ELF-1 (cell line): ENCODE measurements at places on chromosomes 5 and 9.
A peak's percentile ranks its signal among the peaks of the same experiment; 100 is the strongest.

DNA sequence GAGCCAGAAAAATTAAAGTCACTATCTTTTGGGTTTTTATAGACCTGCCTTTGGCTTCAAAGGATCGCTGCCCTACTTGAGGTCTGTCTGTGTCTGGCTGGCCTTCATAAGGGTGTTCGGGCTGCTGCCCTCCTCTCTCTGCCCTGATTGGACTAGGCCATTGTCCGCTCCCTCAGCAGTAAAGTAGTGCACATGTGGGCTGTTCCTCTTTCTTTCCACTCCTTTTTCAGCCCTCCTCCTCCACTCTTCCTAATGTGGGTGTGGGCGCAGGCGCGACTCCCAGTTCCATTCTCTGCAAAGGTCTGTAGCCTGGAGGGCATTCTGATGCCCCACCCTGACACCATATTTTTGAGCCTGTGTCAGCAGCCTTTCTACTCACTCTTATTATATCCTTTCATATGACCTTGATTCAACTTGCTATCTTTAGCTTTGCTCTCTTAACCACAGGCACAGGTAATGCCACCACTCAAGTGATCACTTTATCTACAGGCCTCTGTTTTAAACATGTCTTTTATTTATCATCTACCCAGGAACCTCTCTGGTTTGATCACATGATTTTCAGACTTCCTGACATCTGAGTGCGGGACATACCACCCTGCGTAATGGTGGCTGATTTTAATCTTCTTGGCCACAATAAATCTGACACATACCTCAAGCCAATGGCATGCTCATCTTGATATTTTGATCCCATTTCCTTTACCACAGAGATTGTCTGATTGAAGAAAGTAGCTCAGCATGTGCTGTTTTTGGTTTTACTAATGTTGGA, 144.5 kb downstream of the AOPEP start:
- DNase-seq: peak; percentile 60

- peak; percentile 81 for DNase-seq
Measured at GRCh38 chr9:136345281-136346156, 18.0 kb downstream of the DNLZ start.

DNA sequence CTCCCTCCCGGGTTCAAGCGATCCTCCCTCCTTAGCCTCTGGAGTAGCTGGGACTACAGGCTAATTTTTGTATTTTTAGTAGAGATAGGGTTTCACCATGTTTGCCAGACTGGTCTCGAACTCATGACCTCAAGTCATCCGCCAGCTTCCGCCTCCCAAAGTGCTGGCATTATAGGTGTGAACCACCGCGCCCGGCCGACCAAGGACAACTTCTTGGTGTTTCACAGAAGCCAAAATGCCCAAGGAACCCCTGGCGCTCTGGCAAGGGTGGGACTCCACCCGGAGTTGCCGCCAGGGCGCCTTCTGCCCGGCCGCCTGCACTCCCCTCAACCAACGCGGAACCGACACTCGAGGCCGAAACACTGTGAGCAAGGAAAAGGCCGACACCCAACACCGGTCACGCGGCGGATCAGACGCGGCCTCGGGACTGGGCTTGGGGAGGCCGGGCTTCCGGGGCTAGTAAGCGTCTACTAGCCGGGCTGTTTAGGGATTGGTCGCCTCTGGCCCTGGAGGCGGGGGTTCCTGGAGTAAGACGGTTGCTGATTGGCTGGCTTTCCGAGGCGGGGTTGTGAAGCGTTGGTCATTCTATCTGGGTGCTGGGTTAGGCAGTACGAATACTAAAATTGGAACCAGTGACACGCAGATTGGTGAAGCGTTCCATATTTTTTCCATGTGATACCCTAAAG, 7.7 kb upstream of the CFAP157 start:
- peak; percentile 96 for DNase-seq

GRCh38 chr5:111756581-111757354, at the start of gene NREP:
Gene NREP (minus strand): TSS chr5:111757194. CDS start chr5:111755772, 1,422 bp downstream.
- DNase-seq: no peak

DNA sequence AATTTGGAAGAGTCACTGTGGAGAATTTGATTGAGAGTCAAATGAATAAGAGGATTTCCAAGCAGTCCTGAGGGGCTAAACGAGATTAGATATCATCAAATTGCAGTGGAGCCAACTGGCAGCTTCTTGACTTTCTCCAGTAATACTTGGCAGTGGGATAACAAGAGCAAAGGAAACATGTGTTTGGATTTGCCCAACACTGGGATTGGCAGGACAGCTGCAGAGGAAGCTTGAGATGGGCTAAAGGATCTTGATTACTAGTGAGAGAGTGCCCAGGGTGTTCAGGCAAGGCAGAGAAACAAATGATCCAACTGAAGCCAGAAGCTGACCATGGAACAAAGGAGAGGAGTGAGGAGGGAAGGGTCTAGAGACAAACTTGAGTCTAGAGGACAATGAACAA, 356.0 kb upstream of the ISL1 start:
- DNase-seq: no peak

DNA sequence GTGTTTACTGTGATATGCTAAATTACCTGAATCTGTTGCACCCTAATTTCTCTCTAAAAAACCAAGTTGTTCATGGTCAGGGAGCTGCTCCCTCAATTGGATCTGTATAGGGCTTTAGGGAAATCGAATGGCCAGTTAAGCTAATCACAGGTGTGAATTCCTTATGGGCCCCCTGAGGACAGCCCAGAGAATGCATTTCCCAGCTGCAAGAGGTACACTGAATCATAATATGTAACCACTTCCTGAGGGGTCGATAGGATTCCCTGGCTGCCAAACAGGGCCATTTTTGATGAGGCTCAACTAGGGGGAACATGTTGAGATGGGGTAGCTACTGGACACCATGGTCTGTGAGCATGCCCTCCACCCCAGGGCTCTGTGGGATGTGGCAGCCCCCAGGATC, 478.6 kb downstream of the CCDC171 start:
- DNase-seq: no peak

DNA sequence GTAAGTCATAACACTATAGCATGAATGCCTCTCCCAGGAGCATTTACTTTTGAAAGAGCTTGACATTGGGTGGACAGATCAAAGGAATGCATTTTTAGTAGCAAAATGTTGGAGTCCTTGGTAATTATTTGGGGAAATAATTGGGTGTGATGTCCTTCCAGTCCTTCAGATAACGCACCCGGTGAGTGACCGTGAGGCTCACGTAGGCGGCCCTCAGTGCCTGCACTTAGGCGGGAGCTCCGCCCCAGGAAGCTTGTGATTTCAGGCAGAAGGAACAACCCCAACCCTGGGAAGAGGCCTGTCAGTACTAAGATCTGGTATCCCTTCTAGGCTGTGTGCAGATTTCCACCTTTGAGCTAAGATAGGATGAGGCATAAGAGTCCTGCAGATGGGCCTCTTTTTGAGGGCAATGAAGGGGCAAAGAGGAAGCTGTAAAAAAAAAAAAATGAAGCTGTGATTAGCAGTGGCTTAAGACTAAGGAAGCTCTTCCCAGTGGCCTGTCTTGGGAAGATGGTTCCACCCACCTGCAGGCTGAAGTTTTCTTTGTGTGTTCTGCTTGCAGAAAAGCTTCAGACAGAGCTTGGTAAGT, 14.9 kb downstream of the BTNL9 start:
- no peak for DNase-seq

DNA sequence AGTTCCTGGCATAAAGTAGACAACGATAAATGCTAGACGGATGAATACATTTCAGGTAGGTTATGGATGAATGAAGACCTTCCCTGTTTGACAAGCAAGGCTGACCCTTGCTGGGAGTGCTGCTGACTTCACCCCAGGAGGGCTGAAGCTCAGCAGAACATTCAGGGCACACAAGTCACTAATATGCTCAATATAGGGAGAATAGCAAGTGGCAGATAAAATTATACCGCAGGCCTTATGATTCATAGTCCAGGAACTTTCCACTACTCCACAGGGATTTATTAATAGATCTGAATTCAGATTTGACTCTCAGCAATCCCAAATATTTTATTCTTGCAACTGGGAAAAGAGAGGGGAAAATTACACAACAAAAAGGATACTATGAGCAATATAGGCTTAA, 38.2 kb upstream of the GRAMD2B start:
- no peak for DNase-seq

DNA sequence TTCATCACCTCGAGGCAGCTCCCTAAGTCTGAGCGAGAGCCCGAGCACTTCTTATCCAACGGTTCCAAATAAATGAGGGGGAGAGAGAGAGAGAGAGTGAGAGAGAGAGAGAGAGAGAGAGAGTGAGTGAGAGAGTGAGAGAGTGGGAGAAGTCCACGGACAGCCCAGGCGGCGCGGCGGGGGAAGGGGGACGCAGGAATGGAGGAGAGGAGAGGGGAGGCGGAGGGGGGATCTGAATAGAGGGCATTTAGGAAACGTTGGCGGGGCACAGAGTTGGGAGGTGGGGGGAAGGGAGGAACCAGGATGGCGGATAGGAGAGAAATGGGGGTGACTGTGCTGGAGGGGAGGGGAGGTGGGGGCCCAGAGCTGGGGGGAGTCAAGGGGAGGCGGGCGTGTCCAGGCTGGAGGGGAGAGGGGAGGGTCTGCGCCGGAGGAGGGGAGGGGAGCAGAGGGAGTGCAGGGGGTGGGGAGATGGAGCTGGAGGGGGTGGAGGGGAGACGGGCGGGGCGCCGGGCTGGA, 398 bp upstream of the BASP1 start:
- DNase-seq: no peak

DNA sequence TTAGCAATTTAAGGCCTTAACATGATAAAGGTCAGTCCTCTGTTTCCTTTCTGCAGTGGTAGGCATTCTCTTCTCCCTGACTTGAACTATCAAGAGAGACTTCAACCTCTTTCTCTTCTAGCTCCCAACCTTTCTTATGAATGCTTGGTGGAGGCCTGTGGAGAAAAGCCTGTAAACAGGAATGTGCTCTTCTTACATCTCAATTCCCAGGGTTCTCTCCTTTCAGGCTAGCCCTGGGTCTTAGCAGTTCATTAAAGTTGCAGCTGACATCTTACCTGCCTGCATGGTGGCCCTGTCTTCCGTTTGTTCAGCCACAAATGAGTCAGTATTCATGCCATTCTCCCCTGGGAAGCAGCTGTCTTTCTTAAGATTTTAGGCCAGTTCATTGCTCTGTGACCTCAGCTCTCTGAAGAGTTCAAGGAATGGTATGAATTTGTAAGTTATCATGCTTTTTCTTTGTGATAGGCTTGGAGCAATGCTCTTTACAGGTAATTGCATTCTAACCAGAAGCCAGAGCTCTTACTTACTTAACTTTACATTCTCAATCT, 77.8 kb downstream of the ADCY2 start:
- DNase-seq: peak; percentile 19

DNA sequence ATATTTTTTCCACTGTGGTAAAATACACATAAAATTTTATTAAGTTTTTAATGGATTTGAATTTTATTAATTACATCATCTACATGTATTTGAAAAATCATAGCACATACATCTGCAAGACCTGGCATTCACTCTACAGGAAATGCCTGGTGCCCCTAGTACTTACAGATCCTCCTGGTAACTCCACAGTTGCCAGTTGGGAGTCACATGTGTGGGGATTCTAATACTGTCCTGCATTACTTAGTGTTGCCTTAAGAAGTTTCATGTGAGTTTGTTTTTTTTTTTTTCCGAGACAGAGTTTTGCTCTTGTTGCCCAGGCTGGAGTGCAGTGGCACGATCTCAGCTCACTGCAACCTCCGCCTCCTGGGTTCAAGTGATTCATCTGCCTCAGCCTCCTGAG, 18.1 kb downstream of the KDM3B start:
- no peak for DNase-seq

DNA sequence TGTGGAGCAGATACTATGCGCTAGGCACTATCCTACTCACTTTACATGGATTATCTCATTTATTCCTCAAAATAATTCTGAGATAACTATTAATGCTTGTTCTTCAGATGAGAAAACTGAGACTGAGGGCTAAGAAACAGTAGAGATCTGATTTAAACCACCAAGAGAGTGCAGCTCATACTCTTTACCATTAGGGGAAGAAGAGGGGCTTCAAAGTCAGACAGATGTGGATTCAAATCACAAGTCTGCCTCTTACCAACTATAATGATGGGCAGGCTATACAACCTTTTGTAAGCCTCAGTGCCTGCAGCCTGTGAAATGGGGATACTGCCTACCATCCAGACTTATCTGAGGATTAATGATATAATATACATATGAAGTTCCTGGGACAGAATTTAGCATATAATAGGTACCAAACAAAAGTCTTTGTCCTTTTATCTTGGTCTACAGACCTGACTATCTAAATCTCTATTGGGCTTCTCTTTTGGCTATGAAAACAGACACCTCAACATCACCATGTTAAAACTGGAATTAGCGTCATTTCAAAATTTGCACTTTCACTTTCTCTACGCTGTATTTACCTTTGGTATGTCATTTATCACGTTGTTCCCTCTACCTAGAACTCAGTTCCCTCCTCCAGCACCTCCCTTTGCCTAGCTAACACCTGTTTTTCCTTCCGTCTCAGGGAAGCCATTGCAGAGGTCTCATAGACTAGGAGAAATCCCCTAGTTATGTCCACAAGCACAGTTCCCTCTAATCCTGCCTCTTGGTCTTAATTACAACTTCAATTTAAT, 13.8 kb upstream of the TMEM267 start:
- DNase-seq: no peak

GRCh38 chr5:173705512-173706044, 89.1 kb upstream of the BOD1 start:
- DNase-seq: no peak

- no peak for DNase-seq
Measured at GRCh38 chr5:110899566-110900412, 161.0 kb downstream of the SLC25A46 start.

DNA sequence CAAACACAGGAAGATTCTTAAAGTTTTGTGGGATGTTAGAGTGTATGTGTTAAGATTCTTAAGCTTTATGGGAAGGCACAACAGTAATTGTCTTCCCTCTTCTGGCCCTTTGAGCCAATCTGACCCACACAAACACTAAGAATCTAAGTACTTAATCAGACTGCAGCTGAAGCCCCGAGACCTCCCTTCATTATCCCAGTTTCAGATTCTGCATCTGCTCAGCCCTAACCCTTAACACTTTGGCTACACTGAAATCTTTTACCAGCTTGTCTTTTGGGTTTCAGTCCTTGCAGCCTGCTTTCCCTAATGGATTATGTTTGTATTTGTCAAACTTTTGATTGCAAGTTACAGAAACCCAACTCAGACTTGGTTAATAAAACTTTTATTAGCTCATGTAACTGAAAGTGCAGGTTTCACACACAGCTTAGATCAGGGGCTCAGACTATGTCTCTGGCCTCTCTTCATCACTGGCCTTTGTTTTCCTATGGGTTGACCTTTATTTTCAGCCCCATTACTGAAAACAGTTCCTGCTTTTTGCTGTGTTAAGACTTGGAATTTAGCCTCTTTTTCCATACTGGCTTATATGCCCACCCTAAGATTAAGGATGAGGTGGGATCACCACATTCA, 71.5 kb downstream of the COX7C start:
- DNase-seq: no peak

DNA sequence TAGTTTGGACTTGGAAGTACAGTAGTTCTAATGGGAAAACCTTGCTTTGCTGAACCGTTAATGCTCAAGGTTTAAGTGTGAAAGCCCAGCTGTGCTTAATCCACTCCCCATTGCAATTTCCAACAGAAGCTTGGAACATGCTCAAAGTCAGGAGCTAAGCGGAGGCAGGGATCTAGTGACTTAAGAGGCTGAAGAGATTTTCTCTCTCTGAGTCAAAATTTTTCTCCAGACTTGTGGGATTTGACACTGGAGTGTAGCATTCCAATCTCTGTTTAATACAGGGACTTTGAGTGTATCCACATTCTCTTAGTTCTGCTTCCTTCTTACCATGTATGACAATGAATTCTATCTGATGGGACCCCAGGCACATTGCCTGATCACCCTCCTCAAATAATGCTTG, 471.8 kb downstream of the KIF4B start:
- peak; percentile 7 for DNase-seq

GRCh38 chr5:167813389-167813788, 478.1 kb upstream of the WWC1 start:
- DNase-seq: no peak
